ENCODE measurements at places on chromosomes 13 and 19.

DNA sequence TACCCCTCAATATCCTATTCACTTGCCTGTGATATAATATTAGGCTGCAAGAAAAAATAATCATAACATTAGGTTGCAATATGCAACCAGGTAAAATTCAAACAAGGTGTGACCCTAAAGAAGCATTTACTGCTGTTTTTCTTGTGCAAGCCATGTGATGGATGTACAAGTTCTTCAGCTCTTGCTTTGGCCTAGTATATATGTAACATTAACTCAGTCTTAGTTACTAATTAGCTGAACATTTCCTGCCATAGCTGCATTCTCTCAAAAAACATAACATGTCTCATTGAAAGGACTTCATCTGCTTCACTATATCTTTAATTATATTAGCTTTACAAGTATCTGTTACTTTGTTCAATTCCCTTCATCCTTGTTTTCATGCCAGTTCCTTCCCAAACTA lies 406.8 kb upstream of the HTR2A start:
- DNase-seq, result no peak

GRCh38 chr19:42069619-42070351 lies at the start of gene GRIK5:
Gene GRIK5, minus strand, starts transcription at chr19:42070206. Its CDS starts 4,436 bp downstream, at chr19:42065770.
- DNase-seq, result no peak

- DNase-seq, result no peak
Observed at GRCh38 chr19:30070198-30070967, 128.3 kb downstream of the URI1 start.

- no peak for DNase-seq
Observed at GRCh38 chr13:27192973-27193372, 21.4 kb upstream of the USP12 start.

- DNase-seq, result no peak
Observed at GRCh38 chr13:51820016-51820597, 16.1 kb upstream of the DHRS12 start.

All from activated naive CD4-positive, alpha-beta T cell treated with anti-CD3 and anti-CD28 coated beads, Interleukin-2, amount 50 U/mL, for 16 hours (primary cell).